ENCODE measurements at places on chromosomes 7 and 10.
A peak's percentile ranks its signal among the peaks of the same experiment; 100 is the strongest.

- DNase-seq, result no peak
Observed at GRCh38 chr7:34131371-34131770, 226.0 kb downstream of the BMPER start.

GRCh38 chr7:129952653-129953560, at the start of gene UBE2H:
TSS of gene UBE2H (minus strand) at chr7:129952960. CDS start at chr7:129952555, 405 bp downstream.
- DNase-seq, result peak; percentile 85

DNA sequence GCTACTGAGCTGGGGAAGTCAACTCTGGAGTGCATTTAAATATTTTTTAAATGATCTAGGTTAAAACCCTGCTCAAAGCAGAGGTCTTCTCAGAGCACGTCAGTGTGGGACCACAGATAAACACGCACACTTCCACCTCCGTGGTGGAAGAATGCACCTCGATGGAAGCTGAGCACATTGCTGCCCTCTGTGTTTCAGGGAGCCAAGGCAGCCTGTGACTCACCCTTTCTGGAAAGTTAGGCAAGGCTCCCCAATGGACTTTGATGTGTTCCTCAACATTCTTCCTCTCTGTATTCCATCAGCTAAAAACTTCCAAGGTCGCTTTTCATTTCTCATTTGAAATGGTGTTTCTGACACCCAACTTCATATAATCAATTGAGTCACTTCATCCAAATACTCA, 170.8 kb upstream of the KMT2E start:
- no peak for DNase-seq

- DNase-seq, result no peak
Observed at GRCh38 chr7:6279937-6280336, 7.5 kb upstream of the CYTH3 start.

- no peak for DNase-seq
Observed at GRCh38 chr7:121337398-121337797, 8.6 kb downstream of the WNT16 start.

GRCh38 chr7:151346470-151346769, 4.8 kb downstream of the NUB1 start:
- no peak for DNase-seq

DNA sequence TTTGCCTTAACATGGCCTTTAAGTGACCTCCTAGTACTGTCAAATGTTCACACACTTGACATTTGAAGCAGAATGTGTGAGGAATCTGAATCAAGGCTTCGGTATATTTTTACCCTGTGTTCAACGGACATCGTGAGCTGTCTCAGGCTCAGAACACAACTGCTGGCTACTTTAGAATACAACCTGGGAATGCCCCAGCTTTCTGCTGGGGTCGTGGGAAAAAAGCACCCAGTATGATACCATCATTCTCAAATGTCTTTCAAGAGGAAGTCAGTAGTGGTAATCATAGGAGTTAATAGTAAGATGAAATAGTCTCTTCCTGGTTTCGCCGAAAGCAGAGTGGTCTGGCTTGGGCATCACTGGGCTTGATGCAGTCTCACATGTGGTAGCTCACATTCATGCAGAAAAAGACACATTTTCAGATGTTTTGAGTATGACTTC, 67.2 kb downstream of the CREB5 start:
- no peak for DNase-seq

DNA sequence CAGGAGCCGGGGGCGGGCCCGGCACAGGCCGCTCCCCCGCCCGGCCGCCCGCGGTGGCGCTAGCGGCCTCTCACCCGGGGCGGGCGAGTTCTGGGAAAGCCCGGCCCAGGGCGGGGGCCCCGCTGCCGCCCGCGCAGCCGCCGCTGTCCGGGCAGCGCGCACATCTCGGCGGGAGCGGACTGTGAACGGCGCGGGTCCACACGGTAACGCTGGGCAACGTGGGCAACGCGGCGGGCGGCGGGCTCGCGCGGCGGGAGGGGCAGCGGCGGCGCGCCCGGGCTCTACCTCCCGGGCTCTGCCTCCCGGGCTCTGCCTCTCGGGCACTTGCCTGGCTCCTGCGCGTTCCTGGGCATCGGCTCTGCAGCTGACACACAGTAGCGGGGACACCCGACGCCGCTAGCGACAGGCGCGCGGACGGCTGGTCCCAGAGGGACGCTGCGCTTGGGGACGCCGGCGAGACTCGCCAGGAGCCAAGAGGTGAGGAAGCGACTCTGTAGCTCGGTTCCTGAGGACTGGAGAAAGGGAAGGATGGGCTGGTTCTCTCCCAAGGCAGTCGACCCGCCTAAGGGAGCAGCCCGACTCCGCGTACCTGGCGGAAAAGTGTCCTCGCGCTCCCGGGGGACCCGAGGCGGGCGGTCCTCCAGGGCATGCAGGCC, at the start of gene PLCE1:
PLCE1 (plus strand) TSS at position 150 of the 656 bp plus-strand sequence. CDS start 37,116 bp downstream, outside the sequence.
- peak; percentile 5 for DNase-seq

GRCh38 chr10:130934293-130935127, 377.0 kb downstream of the TCERG1L start:
- DNase-seq, result no peak

All from T-helper 2 cell (primary cell).